ENCODE measurements at places on chromosomes 12 and 14.

GRCh38 chr12:100986595-100987547 lies 192.3 kb downstream of the ANO4 start:
- DNase-seq = no peak

- no peak for DNase-seq
Measured at GRCh38 chr12:78060186-78060585, 229.5 kb downstream of the NAV3 start.

DNA sequence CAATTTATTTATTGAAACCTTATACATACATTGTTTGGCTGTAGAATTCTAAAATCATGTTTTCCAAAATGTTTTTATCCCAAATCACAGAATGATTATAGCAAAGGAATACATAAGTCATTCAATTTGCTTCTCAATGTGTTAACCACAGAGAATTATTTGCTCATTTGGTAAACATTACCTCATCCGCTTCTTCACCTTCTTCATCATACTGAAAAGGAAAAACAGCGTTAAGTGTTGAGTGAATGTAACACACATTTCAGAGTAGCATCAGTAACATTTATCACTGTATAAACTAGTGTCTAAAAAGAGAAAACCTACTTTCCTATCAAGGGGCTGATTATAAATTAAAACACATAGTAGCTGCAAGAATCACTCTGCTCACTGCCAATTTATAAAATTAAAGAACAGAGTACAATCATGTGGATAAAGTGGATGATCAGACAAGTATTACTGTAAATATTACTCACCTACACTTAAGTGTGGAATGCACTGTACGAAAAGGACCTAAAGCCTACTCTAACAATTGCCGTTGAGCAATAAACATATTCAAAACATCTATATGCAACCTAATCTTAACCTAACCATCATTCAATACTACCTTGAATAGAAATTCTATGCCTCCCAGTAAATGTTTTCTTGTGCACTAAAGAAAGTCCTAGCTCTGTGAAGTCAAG lies 18.1 kb upstream of the PHLDA1 start:
- DNase-seq = no peak

DNA sequence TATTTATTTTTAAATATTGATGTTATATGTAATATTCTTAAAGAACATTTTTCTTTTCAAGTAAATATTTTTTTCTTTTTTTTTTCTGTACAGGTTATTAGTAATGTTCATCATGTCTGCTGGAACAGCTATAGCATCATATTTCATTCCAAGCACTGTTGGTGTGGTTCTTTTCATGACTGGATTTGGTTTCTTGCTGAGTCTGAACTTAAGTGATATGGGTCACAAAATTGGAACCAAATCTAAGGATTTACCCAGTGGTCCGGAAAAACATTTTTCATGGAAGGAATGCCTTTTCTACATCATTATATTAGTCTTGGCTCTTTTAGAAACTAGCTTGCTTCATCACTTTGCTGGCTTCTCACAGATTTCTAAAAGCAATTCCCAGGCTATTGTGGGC lies 23.2 kb downstream of the PCNX4 start:
- no peak for DNase-seq

- DNase-seq = no peak
Measured at GRCh38 chr14:97712471-97712870, 915.3 kb downstream of the VRK1 start.

GRCh38 chr12:60644076-60644475 lies 1048.2 kb downstream of the SLC16A7 start:
- no peak for DNase-seq

DNA sequence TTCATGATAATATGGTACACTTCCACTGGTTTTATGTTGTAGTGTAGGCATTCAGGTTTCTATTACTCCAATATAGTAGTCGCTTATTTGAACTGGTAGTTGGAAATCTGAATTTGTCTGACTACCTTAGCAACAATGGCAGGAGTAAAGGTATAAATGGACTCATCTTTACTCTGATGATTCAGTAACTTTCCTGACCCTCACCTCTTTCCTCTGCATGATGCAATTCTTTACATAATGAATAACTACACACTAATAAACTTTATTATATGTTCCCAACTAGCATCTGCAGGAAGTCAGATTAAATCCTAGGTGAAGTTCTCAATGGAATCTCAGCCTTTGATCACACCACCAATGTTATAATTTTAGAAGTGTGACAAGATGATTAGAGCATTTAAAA lies 70.5 kb upstream of the ATP2B1 start:
- no peak for DNase-seq

DNA sequence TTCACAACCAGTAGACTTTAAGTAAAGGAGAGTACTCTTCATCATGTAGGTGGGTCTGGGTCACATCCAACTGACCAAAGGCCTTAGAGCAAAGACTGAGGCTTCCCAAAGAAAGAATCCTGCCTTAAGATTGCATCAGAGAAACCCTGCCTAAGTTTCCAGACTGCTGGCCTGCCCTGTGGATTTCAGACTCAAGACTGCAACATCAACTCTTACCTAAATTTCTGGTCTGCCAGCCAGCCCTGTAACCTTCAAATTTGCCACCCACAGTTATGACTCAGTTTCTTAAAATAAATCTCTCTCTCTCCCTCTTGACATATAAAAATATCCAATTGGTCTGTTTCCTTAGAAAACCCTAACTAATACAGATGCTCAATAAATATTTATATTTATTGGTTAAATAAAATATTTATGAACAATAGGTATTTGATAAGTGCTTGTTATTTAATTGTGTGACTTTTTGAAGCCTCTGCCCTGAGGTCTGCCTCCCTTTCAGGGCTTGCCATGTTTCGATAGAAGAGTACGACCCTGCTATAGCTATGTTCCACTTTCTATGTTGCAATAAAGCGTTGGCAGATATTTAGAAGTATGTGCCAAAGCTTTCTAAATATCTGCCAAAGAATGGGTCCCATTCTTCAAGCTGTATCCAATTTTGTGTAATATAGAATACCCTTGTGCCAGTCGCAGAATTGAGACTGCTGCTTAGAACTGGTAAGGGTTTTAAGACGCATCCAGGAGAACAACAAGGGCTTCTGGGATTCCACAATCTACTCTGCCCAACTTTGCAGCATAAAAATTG lies 65.7 kb downstream of the TMEM30B start:
- DNase-seq = no peak

- peak; percentile 70 for DNase-seq
Measured at GRCh38 chr12:120821878-120822277, 82.3 kb downstream of the SPPL3 start.

DNA sequence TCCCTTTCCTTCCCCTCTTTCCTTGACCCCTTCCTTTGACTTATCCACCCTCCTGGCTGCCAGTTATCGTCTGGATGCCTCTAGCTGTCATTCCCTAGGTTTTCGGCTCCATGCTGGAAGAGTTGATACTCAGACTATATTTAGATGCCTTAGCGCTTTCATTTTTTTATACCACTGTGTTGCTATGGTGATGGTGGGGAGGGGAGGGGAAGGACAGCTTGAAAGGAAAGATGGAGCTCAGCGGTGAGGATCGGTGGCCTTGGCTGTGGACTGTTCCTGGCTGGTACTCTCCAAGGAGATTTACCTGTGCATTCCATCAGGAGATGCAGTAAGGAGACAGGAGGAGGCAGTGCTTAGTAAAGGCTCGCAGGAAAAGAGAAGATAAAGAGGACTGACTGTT lies 108.7 kb downstream of the SLC8A3 start:
- no peak for DNase-seq

DNA sequence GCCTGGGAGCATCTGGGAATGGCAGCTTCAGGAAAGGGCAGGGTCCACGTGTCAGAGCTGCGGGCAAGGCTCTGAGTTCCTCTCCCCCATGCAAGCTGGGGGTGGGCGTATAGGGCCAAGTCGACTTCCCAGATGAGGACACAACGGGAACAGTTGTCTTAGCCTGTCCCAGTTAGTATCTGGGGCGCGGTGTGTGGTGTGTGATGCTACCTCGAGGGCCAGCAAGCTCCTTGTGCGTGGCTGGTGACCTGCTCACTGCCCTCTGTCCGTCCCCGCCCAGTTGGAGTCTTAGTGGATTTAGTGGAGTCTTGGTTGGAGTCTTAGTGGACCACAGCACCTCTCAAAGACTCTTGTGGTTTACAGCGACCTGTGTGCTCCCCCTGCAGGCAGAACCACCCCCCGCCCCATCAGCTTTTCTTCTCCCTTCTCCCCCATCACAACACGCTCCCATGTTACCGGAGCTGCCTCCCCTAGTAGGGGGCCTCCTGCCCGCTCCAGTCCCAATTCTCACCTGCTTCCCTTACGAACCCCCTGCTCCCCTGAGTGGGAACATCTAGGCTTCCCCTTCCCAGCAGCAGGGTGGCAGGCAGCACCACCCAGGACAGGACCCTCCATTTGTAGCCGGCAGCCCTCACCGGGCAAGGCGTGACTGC lies 8.7 kb downstream of the ASPG start:
- no peak for DNase-seq

- no peak for DNase-seq
Measured at GRCh38 chr12:75953312-75953906, 78.2 kb downstream of the PHLDA1 start.

GRCh38 chr14:99619835-99620834 lies 16.1 kb upstream of the CCDC85C start:
- no peak for DNase-seq

DNA sequence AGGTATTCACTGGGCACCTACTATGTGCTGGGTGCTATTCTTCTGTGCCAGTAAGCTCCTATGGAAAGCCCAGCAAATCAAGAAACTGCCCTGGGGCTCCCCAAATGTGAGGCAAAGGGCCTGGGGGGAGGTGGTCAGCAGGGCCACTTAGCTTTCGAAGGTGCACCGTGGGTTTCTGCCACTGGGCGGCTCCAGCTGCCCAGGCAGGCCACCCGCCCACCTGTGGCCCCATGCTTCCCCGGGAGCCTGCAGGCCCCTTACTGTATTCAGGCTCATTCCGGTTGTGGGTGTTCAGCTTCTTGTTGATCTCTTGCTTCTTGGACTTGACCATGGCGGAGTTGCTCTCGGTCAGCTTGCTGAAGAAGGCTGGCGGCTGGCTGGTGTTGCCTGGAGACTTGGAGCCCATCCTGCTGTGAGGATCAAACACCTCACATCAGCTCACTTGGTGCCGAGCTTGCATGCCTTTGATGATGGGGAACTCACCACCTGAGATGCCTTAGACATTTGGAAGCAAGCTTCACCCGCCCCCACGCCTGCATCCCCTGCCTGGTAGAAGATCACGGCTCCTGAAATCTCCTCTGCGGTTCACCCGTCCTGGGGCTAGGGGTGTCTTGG lies 37.3 kb downstream of the RFLNA start:
- no peak for DNase-seq

- no peak for DNase-seq
Measured at GRCh38 chr12:66379616-66380015, 77.3 kb downstream of the HELB start.

DNA sequence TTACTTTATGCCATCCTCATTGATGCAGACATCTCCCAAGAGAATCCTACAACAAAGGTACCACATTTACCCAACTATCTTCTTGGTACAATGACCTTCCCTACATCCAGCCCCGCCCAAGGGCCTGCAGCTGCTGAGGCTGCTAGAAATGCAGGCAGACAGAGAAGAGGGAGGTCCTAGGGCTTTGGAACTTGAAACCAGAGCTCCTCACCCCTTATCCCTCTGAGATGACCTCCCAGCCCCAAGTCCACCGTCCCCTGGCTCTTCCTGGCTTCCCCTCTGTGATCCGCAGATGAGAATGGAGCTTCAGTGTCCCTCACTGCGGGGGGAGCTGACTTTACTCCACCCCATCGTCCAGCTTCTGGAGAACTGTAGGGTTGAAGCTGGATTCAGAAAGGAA lies 1.6 kb upstream of the TNFRSF1A start:
- DNase-seq = no peak

DNA sequence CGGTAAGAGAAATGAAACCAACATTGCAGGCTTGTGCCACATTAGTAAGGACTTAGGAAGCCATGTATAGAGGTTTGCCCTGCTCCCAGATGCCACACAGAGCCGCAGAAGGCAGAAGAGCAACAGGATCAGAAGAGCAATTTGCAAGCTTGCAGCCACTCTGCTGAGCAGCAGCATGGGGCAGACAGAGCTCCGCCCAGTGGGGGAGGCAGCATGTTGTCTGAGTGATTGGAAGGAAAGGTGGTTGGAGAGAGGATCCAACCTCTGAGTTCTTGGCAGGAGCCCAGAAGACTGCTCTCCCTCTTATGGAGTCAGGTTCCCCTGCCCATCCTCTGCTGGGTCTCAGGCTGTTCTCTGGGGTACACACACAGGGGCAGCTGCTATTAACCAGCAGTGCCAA lies 2.3 kb upstream of the KRT6A start:
- DNase-seq = no peak

DNA sequence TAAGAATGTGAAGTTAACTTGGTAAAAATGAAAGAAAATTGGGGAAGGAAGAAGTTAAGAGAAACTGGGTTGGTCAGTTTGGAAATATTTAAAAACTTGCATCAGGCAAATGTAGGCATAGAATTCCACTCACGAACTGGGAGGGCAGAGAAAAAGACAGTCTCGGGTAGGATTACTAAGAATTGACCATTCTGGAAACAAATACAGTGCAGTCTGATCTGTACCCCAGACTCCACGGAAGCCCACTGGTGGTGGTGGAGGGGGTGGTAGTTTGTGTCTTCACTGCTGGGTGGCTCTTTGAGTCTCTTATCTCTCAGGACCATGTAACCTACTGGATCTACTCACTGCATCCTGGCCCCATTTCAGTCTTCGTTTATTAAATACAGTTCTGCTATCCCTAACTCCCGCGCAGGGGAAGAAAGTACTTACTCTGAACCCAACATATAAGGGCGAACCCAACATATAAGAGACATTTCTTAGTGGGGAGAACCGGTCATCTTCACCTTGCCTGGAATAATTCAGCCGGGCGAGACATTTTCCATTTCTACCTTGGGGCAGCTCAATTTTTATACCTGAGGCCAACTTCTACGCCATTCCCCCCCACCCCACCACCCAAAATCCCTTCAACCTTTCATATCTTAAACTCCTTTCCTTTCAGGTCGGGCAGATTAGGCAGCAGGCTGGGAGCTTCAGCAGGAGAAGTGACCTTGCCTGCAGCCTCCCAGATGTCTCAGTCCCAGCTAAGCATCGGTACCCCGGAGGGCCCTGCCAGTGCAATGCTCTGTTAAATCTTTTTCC lies 1.7 kb downstream of the SLC2A3 start:
- peak; percentile 22 for DNase-seq

DNA sequence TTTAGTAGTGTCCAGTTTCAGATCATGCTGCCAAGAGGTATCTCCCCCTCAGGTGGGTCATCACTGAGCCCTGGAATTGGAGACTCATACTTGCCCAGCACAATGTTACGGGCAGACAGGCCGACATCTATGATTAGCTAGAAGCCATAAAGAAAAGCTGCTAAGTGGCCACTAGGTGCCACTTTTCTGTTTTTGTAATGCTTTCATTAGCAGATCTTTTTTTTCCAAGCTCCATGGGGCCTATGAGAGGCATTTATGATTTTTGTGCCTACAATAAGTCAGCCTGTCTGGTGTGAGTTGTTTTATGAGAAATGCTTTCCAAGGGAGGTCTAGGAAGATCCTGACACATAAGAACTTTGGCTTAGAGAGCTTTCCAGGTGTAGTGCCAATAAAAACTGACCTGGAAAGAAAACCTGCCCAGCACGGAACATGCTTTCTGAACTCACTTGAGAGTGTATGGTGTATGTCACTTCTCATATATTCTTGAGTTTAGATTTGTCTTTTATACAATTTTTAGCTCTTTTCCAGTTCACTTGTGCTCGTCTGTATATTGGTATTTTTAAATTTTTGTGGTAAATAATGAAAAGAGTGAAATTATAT lies 21.8 kb upstream of the SMCO2 start:
- DNase-seq = no peak
